Caco-2 (cell line): ENCODE measurements at places on chromosomes 5 and 9.

GRCh38 chr5:74391410-74391809 lies 249.1 kb downstream of the ENC1 start:
- DNase-seq = no peak

DNA sequence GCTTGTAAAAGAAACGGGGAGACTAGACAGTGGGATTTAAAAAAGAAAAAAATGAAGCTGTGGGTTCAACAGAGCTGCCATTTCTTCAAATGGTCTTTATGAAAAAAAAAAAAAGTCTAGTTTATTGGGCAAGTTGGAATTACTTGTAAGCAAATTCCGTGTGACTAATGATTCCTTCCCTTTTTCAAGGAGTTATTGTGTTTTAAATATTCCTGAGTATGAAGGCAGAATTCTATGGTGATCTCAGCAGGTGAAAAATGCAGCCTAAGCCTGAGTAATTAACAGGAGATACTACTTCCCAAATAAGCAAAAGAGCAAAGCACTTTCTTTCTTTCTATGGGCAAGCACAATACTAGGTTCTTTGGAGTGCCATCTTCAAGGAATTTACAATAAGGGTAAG lies 481.9 kb downstream of the ZNF608 start:
- DNase-seq = no peak

DNA sequence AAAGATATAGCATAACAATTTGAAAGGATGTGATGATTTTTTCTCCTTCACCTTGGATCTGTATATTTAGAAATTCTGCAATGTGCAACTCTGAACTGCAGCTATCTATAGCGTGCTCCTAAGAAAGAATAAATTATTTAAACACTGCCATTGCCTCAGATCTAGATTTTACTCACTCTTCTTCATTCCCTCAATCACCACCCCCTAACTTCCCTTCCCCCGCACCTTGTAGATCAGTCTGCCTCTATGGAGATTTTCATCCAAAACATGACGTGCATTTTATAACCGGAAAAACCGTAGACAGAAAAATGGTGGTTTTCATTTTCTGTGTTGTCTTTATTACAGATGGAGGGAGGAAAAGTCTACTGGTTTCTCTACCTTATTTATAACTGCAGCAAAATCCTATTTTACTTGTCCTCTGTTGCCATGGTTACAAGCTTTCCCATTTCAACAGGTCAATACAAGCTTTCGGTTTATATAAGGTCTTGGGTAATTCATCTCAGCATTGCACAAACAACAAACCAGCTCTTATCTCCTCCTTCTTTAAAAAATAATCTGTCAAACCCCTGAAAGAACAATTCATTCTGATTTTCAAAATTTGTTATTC lies 480.0 kb downstream of the TAF11L14 start:
- DNase-seq = no peak

DNA sequence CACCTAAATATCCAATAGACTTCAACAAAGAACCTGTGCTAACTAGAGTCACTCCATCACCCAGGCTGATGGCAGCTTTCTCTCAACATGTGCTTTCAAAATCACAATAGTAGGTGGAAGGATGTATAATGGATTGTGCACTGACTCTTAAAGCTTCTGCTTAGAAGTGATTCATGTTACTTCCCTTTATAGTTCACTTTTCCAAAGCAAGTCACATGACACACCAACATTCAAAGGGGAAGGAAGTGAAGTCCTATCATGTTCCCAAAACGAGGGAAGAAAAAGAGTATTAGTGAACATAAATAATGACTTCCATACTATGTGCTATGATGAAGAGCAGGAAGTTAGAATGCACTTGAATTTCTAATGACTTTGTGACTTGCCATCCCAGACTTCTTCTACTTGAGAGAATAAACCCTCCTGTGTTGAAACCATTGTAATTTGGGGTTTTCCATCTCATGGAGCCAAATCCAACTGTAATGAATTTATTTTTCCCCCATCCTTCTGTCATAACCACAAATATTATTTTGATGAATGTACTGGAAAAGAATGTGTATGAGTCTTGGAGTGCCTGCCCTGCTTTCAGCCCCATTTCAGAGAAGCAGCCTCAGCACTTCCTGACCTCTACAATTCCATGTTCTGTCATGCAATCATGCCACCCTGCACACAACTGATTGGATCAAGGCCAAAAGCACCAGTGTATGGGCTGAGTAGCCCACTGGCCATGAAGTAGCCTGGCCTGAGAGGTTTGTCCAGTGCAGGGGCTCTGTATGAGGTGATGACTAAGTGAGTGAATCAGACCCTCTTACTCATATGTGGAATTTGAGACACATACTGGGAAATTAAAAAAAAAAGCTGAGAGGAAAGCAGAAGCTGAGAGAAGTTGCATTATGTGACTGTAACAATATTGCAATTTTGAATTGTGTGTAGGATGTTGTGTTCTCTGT lies 525.9 kb upstream of the CLINT1 start:
- no peak for DNase-seq

- no peak for DNase-seq
Observed at GRCh38 chr5:148820461-148821395, 5.7 kb upstream of the ADRB2 start.

DNA sequence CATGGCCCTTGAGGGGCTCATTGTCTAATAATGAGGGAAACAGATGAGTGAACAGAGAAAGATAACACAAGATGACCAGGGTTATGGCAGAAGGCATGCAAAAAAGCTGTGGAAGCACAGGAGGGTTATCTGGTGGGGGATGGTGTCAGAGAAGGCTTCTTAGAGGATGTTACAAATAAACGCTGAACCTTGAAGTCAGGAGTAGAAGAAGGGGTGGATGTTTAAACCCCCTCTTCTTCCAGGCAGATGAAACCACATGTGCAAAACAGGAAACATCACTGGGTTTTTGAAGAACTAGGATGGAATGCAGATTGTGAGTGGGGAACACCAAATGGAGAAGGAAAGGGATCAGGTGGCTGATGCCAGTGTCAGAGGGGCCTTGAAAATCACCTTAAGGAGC lies 41.8 kb upstream of the NR5A1 start:
- no peak for DNase-seq

DNA sequence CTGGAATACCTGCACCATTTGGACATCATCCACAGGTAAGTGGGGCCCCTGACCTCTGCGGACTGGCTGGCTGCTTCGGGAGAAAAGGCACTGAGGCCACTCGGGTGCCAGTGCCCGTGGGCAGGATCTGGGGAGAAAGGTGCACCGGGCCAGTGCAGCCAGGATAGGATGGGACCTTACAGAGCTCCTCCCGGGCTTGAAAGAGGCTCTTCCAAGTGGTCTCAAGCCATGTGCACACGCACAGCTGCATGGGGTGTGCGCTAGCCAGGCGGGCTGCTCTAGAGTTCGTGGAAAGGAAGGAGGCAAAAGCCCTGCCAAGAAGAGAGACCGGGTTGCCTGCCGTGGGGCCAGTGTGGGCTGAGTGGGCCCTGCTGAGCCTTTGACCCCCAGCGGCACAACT lies 13.4 kb downstream of the STKLD1 start:
- no peak for DNase-seq

DNA sequence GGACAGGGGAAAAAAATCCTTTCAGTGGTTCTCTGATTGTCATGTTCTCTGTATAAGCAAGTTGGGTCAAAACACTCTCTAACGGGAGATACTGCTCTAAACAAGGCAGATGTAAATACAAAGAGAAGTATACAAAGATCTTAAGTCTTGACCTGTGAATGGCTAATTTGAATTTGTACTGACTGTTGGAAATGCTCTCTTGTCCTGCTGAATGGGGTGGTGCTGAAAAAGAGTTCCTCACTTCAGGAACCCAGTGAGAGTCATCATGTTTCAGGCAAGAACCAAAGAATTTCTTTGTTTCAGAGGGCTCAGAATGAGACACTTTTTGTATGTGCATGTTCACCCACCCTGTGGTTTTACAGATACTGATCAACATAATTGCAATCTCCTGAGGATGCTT lies 461.0 kb downstream of the NR2F1-AS1 start:
- DNase-seq = no peak

GRCh38 chr5:159552751-159553150 lies 222.5 kb upstream of the IL12B start:
- DNase-seq = no peak

GRCh38 chr5:74026310-74026709 lies 400.3 kb downstream of the ARHGEF28 start:
- no peak for DNase-seq

GRCh38 chr5:59098743-59099142 lies 515.9 kb downstream of the RAB3C start:
- no peak for DNase-seq

DNA sequence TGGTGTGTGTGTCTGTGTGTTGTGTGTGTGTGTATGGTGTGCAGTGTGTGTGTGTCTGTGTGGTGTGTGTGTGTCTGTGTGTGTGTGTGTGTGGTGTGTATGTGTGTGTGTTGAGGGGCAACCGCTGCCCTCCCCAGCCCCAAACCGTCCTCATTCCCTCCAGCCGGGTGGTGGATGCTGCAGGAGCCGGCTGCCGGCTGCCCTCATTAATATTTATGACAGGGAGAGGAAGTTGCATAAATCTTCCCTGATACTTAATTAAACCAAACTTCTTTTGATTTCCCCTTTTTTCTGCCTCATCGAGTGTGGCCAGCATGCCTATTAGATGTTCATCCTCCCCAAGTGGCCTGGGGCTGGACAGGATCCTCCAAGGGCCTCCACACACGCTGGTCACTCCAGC lies 121.4 kb upstream of the MVB12B start:
- no peak for DNase-seq

- no peak for DNase-seq
Observed at GRCh38 chr5:8383616-8384015, 514.7 kb downstream of the MTRR start.

DNA sequence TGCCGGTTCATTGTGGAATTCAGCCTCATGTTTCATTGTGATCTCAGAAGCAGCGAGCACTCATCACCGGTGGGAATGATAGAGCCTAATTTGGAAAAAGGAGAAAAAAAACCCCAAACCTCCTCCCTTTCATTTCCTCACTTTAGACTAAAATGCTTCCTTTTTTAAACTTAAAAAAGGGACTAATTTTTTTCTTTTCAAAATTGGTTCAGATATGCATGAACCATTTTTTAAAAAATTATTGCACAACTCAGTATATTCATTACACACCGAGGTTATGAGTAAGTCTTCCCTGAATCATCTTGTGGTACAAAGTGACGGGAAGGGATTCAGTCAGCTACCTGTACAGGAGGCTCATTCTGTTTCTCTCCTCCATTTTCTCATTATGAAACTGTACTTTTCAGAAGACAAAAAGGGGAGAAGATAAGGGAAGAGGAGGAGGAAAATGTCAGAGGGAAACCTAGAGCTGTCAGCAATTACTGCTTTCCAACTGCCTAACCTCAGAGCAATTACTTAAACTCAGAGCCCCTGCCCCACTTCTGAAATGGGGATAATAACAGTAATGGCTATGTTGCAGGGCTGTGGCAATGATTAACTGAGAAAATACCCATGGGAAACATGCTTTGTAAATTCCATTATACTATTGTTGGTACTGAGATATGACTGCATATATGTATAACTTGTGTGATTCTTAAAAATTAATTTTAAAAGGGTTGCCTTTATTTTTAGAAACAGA lies 24.0 kb downstream of the GALNT10 start:
- no peak for DNase-seq

- no peak for DNase-seq
Observed at GRCh38 chr5:151432210-151432609, 15.2 kb upstream of the SLC36A1 start.

- DNase-seq = no peak
Observed at GRCh38 chr5:23257656-23258055, 249.8 kb upstream of the PRDM9 start.

GRCh38 chr9:133048595-133048994 lies 13.2 kb upstream of the CEL start:
- DNase-seq = no peak

GRCh38 chr5:78758169-78758839 lies 109.7 kb upstream of the LHFPL2 start:
- DNase-seq = peak; percentile 49

DNA sequence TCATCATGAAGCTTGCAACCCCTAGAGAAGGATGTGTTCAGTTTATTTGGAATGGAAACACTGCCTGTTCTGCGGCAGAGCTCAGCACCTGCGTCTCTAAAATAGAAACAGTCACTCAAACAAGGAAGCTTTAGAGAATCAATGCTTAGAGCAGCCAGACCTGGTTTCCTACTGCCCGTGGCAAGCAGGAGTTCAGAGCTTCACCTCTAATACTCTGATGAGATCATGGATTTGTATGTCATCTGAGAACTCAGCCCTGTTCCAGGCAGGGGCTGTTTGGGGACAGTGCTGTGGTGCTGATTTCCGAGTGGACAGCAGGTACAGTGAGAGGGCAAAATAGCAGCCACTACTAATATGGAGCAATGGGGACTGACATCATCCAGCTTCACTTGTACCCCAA lies 236.0 kb upstream of the IRX1 start:
- DNase-seq = no peak

DNA sequence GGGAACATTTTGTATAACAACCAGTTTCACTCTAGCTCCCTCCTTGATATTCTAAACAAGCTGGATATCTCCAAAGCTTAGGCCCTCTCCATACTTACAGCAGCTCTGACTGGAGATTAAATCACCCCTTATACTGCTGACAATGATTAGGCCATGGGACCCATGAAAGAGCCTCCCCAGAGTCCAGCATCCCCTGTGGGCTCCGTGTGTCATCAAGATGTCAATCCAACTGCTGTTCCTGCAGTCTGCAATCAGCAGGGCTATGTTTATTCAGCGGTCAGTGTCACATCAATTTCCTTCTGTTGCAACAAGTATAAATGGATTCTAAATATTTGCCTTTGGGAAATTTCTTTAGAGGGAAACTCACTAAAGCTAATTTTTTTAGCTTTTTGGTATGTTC lies 26.6 kb downstream of the PCDHAC2 start:
- no peak for DNase-seq

GRCh38 chr9:135980926-135981630 lies 19.9 kb upstream of the UBAC1 start:
- no peak for DNase-seq

DNA sequence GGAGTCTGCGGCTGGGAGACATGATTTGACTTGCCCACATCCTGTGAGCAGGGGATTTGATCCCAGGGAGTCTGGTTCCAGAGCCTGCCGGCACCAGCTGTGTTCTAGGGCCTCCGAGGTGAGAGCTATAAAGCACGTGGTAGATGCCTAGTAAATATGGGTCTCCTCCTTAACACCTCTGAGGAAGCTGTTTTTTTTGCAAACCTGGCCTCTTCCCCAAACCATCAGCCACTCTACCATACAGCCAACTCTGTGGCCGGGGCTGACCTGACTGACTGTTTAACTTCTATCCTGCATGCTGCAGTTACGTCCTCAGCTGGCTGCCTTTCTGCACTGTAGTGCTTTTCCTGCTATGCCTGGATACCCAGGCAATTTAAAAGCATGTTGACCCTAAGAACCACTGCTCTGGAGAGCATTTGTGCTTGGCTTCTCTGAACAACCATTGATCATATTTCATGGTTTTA lies 220.5 kb downstream of the SLIT3 start:
- no peak for DNase-seq

- DNase-seq = no peak
Observed at GRCh38 chr5:180216646-180217171, 7.7 kb upstream of the RASGEF1C start.

GRCh38 chr5:89473196-89473595 lies 590.2 kb upstream of the MEF2C start:
- no peak for DNase-seq
